ENCODE measurements at places on chromosomes 4 and X.

DNA sequence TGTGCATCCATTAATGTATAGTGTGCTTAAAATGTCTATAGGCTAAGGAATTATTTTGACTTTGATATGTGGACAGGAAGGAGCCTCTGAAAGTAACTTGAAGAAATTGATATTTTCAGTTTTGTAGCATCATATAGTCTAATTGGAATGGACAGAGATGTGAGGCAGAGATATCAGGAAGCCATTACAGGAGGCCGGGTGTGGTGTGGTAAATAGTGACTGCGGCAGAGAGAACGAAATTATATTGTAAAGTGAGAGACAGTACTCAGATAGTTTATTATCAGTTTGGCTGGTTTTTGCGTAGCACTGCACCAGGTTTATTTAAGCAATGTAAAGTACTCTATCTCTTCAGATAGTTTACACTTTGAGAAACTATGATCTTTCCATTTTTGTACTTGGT, 98.5 kb downstream of the RAP1GDS1 start:
- DNase-seq = no peak

GRCh38 chr4:168979338-168979737, 30.7 kb downstream of the CBR4 start:
- no peak for DNase-seq

GRCh38 chrX:46587753-46588171, 14.2 kb downstream of the CHST7 start:
- DNase-seq = no peak

GRCh38 chrX:110168585-110168984, 149.3 kb downstream of the AMMECR1 start:
- DNase-seq = no peak

GRCh38 chrX:19280636-19281035, 63.1 kb upstream of the PDHA1 start:
- DNase-seq = no peak

GRCh38 chrX:134634691-134635090, 23.6 kb downstream of the PLAC1 start:
- no peak for DNase-seq

GRCh38 chrX:6184900-6185515, 43.7 kb downstream of the NLGN4X start:
- DNase-seq = no peak

GRCh38 chrX:100883654-100884053, 9.5 kb upstream of the NOX1 start:
- DNase-seq = no peak

DNA sequence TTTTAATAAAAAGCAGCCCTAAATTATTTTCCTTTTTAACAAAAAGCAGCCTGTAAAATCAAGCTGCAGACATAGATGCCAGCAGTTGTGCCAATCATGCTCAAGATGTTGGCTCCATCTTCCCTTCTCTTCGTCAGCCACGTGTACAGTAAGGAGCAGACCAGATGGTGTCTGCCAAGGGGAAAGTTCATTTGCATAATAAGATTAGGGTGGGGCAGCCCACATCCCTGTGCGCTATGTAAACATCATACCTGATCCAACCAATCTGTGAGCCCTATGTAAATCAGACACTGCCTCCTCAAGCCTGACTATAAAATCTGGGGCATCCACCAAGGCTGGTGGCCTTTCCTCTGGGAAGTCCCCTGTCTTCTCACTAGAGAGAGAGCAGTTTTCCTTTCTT, 23.1 kb upstream of the C1GALT1C1 start:
- DNase-seq = no peak

GRCh38 chr4:121697564-121697963, 784 bp upstream of the ANXA5 start:
- no peak for DNase-seq

DNA sequence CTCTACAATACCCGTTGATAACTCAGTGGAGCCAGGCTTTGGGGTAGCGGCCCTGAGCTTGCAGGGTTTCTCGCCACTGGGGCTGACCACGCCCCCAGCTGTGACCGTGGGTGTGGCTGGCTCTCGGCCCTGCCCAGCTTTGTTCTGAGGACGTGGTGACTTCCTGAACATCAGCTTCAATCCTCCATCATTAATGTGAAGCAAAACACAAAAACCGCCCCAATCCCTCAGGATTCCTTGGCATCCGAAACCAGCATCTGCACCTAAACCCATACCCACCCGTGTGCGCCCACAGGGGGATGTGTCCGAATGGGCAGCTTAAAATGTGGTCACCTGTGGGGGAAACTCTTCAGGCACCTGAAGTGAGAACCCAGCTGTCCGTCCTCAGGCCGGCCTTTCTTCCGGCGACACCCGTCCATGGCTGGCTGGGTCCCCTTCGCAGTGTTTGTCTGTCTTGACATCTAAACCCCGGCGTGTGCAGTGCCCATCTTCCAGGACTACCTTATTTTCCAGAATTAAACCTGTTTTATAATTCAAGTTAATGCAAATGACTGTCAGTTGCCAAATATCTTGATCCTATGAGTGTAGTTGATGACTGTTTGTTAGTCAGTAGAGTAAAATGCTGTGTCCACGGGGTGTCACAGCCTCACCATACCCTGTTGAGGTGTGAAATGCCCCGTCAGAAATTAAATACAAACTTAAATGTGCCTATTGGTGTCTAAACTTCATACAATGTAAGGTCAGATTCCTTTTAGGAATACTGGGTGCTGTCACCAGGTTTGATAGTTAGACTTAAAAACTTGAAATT, 27.3 kb downstream of the NELFA start:
- no peak for DNase-seq

- no peak for DNase-seq
Observed at GRCh38 chr4:189124149-189124758, 816.4 kb upstream of the FRG1 start.

DNA sequence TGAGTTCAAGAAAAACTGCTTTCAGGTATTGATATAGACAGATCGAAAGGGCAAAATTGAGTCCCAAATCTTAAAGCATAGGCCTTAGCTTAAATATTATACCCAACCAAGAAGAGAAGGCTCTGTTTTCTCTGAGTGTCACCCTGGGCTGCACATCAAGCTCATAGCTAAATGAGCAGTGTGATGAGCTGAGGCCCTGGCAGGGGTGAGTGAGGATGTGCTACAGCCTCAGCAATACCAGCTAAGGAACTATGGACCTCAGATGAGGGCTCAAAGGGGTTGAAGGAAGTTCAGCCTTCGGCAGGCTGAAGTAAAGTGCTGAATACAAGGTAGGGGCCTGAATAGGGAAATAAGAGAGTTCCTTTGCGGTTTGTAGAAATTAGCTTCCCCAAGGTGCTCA, 79.3 kb downstream of the FAM114A1 start:
- no peak for DNase-seq

DNA sequence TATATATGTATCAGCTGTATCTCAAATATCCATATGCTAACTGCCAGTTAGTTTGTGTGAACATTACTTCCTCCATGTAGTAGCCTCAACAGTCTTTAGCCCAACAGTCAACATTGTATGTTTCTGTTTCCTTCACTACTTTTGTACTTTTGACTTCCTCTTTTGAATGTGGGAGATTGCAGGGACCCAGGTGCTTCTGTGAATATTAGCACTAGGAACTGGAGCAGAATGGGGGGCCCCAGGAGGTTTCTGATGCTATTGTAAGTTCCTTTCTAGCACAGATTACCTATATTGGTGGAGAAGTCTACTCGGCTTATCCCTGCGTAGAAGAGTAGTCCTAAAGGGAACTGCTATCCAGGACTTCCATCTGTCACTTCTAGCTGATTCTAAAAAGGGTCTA, 2.3 kb downstream of the PLAC8 start:
- DNase-seq = no peak

DNA sequence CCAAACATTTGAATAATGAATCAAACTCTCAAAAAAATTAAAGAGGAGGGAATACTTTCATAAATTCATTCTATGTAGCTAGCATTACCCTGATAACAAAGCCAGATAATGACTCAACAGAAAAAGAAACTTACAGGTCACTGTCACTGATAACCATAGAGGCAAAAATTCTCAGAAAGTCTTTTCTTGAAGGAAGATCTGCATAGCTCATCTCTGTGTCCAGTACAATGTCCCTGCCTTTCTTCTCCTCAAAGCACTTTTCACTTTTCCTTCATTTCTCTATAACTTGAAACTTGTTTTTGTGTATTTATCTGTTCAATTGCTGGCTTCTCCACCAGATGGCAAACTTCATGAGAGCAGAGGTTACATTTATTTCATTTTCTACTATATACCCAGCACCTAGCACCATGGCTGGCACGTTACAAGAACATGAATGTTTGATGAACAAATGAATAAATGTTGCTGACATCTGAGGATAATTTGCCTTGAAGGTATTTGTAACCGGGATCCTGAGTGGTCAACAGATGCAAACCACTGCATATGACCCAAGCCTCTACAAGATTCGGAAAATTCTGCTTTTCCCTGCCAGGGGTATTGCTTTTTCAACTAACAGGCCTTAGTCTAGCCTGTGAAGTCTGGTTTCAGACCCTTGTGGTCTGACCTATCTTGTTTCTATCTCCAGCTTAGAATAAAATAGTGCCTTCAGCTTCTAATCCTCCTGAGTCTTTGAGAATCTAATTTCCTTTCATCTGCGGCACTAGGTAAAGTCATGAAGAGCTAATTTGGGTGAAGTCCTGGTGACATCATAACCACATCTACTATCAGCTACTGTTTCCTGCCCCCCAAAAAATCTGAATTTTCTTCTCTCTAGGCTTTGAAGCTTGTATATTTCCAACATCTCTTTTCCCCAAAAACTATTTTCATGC, 52.5 kb upstream of the ANTXR2 start:
- DNase-seq = no peak

DNA sequence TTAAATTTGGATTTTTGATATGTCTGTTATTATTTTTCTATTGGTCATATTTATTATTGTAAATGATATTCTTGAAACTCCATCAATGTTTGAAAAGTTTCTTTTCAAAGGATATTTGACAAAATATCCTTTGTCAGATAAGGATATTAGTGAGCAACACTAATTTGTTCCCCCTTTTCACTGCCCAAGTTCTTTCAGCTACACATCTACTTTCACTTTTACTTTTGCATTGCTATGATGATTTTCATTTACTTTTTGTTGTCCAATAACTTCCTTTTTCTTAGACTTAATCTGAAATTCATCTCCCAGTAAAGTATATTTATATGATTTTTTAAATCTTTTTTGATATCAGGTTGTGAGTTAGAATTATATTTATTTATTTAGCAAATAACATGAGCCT, 542.3 kb upstream of the ADGRL3 start:
- DNase-seq = no peak

DNA sequence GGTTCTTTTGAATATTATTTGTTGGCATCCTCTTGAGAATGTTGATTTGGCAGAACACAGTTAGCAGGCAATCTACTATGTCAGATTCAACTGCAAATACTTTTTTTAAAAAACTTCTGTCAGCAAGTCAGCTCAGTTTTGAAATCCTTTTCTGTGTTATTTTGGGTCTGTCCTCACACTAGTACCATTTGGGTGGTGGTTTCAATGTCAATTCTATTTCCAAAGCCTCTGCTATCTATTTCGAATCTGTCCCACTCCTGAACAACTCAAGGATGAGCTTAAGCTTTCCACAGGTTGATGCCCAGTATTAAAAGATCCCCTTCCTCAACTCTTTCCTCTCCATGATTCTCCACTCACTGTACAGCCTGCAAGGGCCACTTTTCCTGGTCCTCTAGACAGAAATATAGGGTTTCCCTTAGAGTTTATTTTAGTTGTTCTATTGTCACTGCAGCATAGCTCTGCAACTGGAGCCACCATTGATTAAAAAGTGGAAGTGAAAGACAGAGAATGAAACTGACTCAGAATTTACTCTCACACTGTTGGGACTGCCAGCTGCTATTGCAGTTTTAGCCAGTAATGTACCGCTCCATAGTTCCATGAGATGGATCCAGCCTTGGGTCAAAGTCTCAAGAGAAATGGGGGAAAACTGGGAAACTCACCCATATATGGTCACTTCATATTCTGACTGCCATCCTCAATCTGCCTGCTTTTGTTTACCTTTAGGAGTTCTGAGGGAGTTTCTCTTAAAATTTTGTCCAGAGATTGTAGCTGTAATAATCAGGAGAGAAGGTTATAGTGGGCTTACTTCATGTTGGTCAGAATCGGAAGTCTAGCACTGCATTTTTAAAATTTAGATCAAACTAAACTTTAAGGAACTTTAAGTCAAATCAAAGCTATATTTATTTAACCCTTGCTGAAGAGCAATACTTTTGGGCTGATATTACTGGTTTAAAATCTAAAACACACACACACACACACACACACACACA, 14.6 kb downstream of the HDX start:
- no peak for DNase-seq

DNA sequence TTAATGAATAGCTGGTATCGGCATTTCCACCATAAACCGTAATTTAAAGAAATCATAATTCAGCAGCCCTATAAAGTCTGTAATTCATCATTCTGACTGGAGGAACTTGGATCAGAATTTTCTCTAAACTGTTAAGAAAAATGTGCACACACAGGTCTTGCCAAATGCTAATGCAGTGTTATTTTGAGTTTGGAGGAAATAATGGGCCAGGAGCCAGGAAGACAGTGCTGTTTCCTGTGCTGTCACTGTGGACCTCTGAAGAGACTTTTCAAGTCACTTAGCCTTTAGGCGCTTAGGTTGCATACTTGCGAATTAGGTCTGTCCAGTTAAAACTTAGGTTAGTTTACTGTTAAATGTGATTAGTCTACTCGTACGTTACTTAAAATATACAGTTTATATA, 137.5 kb upstream of the ANXA3 start:
- no peak for DNase-seq

- no peak for DNase-seq
Observed at GRCh38 chr4:78863254-78863869, 75.9 kb downstream of the PAQR3 start.

DNA sequence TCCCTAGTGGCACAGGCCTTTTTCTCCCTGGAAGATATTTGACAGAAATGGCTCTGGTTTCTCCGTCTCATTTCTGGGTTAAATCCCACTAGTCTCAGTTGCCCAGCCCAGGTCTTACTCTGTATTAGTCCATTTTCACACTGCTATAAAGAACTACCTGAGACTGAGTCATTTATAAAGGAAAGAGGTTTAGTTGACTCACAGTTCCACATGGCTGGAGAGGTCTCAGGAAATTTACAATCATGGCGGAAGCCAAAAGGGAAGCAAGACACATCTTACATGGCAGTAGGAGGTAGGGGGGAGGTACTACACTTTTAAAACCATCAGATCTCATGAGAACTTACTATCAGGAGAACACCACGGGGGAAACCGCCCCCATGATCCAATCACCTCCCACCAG, 81.9 kb downstream of the FHDC1 start:
- no peak for DNase-seq

DNA sequence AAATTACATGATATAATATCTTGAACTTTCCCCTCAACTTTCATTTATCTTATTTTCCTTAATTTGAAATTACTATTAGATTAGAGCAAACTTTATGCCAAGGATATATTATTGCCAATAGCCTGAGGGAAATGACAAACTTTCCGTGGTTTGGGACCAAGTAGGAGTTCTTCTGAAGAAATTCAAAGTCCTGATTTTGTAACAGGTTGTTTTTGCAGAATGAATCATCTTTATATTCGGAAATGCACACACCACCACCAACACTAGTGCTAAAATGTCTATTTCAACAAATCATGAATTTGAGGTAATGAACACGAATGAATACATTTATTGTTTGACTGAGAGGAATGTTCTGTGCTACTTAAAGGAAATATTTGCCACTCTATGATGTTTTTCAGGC, 226.7 kb downstream of the GRIA2 start:
- DNase-seq = no peak

GRCh38 chr4:78369679-78370078, 181.9 kb upstream of the ANXA3 start:
- no peak for DNase-seq
